ENCODE measurements at places on chromosomes 13 and 19. TPM values are rescaled to one million over a fixed set of nuclear protein-coding genes. Genes with fewer than 3 reads are reported as not detected.

MUC16 gene
- total RNA-seq = 0.05 TPM

CCDC61 gene
- 21.8 TPM for total RNA-seq

PRR19 gene
- total RNA-seq = 0.29 TPM

ZNF534 gene
- total RNA-seq = not detected

- no peak for DNase-seq
These were observed 340.0 kb downstream of the DNAJC15 start for GRCh38 chr13:43363156-43363953.

- no peak for DNase-seq
These were observed 181.8 kb downstream of the COL4A1 start for GRCh38 chr13:110125157-110125556.

- DNase-seq = no peak
These were observed 18.8 kb downstream of the HIPK4 start for GRCh38 chr19:40370997-40371801.

- DNase-seq = no peak
These were observed 17.0 kb downstream of the KANK2 start for GRCh38 chr19:11180346-11180745.

DNA sequence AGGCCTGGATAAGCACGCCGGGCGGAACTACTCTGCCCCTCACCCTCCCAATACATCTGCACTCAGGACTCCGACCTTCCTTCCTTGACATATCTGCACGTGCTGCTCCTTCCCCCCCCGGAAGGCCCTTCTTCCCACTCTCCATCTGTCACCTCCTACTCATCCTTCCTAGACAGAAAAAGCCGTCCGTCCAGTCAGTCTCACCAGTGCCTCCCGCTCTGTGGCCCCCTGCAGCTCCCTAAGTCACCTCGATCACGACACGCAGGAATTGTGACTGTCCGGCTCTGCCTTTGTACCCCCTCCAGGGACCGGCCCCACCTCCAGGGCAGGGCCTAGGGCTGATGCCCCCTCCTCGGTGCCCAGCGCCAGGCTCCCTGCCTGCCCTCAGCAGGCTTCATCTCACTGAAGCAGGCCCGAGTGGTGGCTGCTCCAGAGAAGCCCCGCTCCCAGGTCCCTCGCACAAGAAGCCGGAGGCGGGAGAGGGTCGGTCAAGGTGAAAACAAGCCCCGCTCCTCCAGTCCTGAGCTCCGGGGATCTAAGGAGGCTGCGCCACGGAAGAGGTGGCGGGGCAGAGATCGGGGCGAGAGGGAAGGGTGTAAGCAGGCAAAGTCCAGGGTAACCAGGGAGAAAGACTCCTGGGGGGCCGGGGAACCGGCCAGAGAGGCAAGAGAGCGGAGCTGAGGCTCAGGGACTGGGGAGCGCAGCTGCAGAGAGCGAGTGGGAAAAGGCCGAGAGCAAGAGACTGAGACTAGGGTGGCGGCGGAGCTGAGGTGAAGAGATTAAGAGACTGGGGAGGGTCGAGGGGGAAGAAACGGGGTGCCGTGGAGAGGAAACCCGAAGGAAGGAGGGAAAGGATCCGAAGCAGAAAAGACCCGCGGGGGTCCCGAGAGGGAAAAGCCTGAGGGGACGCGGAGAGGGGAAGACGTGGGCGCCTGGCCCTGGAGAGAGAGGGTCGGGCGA, 1.1 kb downstream of the PPP6R1 start:
- DNase-seq = peak; percentile 36

- DNase-seq = no peak
These were observed 10.8 kb downstream of the JOSD2 start for GRCh38 chr19:50500060-50500752.

GRCh38 chr13:31263346-31263745, 63.6 kb downstream of the B3GLCT start:
- no peak for DNase-seq

All from activated T-cell treated with anti-CD3 and anti-CD28 coated beads, Interleukin-2, amount 50 U/mL, for 72 hours (primary cell).